ENCODE measurements at places on chromosomes 6 and 20.

GRCh38 chr20:10060226-10060625 lies 25.4 kb downstream of the ANKEF1 start:
- no peak for DNase-seq

GRCh38 chr6:56243518-56244070 lies 3.8 kb downstream of the COL21A1 start:
- DNase-seq: no peak

GRCh38 chr6:15442467-15442866 lies 196.6 kb downstream of the JARID2 start:
- DNase-seq: no peak

- DNase-seq: peak; percentile 52
Observed at GRCh38 chr6:3965071-3965718, 113.7 kb downstream of the FAM217A start.

- peak; percentile 40 for DNase-seq
Observed at GRCh38 chr6:88982720-88983119, 19.3 kb upstream of the RNGTT start.

- DNase-seq: no peak
Observed at GRCh38 chr6:33722103-33722623, 10.7 kb upstream of the UQCC2 start.

DNA sequence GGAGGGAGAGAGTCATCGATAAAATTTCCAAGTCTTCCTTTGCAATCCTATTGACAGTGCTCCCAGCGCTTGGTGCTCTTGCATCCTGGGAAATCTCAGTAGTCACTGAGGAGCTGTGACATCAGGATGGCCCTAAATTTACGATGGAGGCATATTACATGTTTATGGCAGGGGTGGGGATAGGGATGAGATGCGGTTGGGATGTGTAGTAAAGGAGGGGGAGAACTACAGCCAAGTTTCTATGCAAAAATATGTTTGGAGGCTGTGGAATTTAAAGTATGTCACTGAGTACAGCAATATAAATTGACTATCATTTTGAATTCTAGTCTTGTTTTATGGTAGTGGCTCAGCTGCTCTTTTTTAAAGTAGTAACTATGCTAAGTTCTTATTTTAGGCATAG lies 544.9 kb downstream of the PKHD1 start:
- DNase-seq: no peak

DNA sequence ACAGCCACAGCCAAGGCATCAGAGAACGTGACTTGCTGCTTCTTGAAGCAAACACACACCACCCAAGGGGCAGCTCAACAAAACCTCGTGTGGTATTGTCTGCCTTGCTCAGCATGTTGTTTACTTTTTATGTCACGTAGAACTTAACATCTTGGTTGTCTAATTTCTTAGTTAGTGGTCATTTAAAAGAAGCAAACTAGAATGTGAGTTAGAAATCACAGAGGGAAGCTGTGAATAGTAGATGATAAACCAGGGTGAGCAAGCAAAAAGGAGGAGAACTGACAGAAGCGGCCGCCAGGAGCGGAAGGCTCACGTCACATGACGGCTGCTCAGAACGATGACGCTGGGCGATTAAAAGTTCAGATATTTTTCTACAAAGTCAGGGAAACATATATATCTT lies 51.5 kb upstream of the KIF25 start:
- DNase-seq: no peak

- DNase-seq: no peak
Observed at GRCh38 chr20:63617092-63617875, 9.6 kb downstream of the GMEB2 start.

DNA sequence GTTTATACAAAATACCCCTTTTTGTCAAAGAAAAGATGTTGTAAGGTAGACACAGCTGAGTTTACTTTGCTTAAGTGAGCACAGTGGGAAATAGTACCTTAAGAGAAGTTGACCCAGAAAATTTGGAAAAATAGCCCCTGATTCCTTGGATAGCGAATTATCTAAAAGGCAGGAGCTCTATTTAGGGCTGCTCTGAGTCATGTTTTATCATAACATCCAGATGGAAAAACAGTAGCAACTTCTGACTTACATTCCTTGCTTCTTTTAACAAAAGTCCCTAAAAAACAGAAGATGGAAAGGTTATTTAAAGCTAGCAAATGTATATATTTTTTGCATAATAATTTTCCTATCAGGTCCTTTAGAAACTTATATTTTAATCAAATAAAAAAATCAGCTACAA lies 59.0 kb downstream of the THEMIS start:
- DNase-seq: no peak

All from SJSA1 (cell line).